ENCODE measurements at places on chromosomes 2 and 18.

- no peak for DNase-seq
Observed at GRCh38 chr18:24321071-24321470, 76.6 kb downstream of the OSBPL1A start.

DNA sequence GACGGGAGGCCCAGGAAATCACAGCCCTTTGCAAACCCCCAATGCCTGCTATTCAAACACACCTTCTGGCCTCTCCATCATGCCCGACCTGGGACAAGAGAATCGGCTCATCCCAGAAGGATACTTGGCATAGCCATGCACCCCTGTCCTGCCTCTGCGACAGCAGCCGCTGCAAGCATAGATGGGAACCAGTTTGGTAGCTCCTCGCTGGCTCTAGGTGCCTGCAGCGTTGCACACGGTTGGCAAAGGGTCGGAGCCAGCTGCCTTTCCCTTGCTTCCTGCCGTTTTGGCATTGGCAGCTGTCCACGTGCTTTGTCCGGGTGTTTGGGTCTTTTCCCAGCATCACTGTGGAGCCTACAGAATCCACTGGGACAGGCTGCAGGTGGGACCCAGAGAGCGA is 76.9 kb downstream of the TWIST2 start:
- no peak for DNase-seq

GRCh38 chr2:8282858-8283252 is 399.0 kb upstream of the ID2 start:
- DNase-seq, result no peak

DNA sequence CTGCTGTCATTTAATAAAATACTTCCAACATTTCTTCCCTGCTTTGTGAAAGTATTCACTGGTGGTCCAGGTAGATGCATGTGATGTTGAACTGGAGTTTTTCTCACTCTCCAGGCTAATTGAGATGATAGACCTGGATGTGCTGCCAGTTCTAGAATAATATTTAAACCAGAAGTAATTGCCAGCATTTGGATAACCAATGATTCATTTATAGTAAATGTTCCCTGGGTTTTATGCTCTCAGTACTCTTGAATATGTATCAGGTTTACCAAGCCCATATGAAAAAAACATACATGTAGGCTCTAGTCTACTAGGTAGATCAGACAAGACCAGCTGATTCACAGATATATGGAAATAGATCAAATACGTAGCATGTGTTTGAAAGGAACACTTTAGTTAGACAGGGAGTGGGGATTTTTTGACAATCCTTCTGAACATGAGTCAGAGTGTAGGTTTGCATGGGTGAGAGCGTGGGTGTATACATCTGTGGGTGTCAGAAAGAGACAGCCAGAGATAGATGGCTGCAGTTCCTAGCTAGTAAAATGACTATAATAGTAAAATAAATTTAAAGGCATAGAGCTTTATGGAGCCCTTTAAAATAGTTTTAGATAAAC is 115.1 kb downstream of the NAB1 start:
- no peak for DNase-seq

GRCh38 chr18:45764000-45764686 is 40.2 kb downstream of the SLC14A1 start:
- no peak for DNase-seq

DNA sequence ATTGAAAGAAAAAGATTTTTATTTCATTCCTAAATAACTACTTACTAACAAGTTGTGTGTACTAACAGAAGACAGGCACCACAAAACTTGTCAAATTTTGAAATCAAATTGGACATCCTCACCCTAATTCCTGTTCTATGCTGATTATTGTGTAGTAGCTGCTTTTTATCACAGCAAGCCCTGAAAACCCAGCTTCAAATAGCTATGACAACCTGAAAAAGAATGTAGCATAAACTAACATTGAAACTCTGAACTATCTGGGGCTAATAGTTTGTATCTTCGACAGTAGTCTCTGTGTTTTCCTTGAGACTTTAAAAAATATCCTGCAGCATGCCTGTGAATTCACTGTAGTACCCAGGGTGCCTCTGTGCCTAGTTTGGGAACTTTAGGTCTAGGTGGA is 122.6 kb downstream of the WDPCP start:
- DNase-seq, result no peak

- no peak for DNase-seq
Observed at GRCh38 chr2:235546436-235546835, 52.6 kb downstream of the AGAP1 start.

DNA sequence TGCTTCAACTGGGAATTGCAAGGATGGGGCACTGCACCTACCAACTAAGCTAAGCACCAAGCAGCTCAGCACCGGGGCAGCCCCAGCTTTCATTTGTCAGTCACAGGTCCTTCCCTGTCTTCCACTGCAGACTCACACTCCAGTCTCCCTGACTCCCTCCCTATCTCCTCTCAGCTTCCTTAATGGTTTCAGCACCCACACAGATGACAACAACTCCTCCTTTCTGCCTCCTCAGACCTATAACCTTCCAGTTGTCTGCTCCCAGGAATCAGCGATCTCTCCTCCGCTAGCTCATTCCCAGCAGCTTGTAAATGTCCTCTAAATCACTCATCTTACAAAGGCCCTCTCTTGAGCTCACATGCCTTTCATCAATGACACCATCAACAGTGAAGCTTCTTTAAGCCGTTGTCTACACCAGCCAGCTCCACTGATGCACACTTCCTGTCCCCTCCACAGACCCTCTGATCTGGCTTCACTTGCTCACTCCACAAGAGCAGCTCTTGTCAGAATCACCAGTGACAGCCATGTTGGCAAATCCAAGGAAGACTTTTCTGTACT is 32.1 kb downstream of the CLASP1 start:
- no peak for DNase-seq

DNA sequence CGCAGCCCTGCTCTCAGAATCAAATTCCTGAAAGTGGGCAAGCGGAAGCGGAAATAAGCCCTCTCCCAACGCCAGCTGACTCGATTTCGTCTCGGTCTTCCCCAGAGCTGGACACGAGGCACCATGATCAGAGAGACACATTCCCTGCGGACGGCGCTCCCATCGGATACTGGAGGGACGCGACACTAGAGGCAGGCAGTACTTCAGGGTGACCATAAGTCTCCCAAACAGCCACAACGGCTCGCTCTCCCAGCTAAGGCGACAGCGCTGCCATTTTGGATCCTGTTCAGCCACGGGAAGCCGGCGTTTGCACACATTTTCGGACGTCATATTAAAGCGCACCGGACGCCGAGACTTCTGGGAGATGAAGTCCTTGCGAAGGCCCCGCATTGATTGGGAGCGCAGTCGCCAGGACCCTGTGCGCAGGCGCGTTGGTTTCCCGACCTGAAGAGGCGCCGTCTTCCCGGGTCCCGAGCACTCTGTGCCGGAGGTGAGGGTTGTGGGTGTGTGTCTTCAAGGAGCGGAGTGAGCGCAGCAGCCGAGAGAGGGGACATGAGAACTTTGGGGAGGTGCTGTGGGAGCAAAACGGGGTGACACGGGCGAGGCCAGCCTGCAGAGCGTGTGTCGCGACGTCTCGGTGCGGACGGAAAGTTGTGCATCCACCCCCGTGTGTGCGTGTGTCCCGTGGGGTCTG is at the start of gene ZNF2:
TSS of gene ZNF2 (plus strand) at position 439 of the 694 bp plus-strand sequence. CDS start 10,418 bp downstream, outside the sequence.
- peak; percentile 91 for DNase-seq

- DNase-seq, result no peak
Observed at GRCh38 chr2:207252979-207253645, 87.4 kb upstream of the KLF7 start.

DNA sequence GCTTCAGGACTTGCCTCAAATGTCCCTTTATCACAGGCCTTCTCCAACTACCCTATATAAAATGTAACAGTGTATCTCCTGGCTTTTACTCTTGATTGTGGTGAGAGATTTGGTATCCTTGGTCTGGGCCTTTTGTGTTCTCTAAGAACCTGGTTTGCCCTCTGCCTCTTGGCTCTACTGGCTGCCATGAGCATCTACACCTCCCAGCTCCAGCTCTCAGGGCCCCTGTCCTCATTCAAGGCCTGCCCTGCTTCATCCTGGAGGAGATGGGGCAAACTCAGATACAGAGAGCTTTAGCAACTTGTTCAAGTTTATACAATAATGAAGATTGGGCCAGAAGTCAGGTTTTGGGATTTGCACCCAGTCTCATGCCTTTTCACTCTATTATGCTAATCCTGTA is 45.0 kb downstream of the QPCT start:
- no peak for DNase-seq

GRCh38 chr2:43175876-43176275 is 50.5 kb downstream of the ZFP36L2 start:
- DNase-seq, result no peak

- no peak for DNase-seq
Observed at GRCh38 chr18:61256291-61256690, 76.9 kb upstream of the CDH20 start.

DNA sequence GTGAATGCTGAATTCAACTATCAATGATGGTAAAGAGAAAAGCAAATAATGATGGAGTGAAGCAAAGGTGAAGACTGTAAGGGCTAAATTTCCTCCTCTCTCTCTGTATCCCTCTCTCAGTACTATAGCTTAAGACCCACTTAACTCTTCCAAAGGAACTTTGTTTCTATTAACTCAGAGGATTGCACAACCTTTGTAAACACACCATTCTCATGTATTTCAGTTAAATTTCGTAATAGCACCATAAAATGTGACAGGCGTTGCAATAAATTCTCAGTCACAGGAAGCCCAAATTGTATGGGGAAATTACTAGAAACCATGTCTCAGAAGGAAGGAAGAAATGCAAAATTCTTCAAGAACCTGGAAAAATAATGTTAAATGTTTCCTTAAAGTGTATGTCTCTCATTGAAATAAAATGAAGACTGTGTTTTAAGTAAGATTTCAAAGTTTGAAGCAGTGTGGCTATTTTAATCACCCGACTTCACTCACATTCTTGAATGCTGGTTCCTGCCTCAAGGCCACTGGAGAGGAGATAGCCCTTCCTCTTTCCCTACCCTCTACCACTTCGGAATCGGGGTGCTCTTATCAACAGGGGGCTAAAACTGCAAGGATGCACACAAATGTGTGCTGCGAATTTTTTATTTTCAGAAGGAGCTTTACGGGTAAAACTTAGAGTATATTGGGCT is 112.1 kb downstream of the FTCDNL1 start:
- DNase-seq, result no peak

- DNase-seq, result no peak
Observed at GRCh38 chr2:211762479-211762878, 776.1 kb downstream of the ERBB4 start.

DNA sequence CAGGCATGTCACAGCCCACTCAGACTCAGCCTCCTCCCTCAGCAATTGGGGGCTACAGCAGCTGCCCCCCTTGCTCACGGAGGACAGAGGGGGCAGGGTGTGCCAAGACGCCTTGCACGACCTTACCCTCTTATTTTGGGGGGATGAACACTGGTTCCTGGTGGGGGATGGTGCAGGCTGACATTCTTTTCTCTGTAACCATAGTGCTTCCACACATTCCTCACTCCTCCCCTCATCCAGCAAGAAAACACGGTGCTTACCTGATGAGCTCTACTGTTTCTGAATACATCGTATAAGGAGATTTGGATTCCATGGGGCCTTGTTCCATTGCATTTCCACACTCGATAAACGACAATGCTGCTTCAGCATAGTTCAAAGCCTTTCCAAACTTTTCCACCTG is 75.4 kb upstream of the REV1 start:
- no peak for DNase-seq

DNA sequence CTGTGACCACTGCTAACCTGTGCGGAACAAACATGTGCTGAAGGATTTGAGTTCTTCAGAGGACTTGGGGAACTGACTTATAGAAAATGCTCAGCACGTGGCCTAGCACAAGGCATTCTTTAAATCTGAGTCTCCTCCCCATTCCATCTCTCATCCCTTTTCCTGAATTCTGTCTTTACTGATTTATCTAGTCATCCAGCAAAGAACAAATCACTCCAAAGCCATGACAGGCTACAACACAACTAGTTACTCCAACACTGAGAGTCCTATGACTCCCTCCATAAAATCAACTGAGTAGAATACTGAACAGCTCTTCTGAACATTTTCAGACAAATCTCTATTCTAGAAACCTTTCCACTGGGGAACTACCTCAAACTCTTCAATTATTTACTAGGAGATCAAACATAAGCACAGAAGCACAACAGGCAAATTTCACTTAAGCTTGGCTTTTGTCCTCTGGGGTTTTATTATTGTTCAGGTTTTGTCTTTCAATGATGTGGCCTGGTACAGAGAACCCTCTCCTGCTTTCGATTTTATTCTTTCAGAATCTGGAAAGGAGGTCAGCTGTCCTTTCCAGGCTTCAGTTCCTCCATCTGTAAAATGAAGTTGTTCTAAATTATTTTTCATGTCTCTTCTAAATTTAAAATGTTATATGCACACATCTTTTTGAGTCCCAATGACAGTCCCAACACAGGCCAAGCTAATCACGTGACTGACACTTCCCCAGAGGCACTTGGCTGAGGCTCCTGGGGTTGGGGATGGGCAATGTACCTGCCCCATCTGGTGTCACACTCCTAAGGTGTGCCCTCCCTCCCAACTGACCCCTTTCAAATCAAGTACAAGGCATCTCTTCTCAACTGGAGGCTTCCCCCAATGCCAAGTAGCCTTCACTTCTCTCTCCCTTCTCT is 31.8 kb downstream of the RNU4ATAC start:
- DNase-seq, result no peak

DNA sequence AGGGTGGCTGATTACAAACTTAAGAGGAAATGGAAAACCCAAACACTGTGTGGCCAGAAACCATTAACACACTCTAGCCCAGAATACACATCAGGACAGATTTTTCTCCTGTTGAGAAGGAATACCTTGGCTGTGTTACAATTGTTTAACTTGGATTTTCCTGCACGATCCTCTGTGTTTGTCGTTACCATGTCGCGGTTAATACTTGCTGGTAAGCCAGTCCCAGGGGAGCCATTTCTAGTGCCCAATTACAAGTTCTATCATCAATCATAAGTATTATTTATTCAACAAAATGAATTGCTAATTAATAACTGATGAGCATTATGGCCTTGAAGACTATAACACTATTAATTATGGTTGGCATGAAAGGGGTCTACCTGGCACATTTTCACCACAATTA is 146.8 kb downstream of the LNPK start:
- no peak for DNase-seq

- DNase-seq, result no peak
Observed at GRCh38 chr2:28958689-28959088, 22.4 kb upstream of the TOGARAM2 start.

- no peak for DNase-seq
Observed at GRCh38 chr2:25701801-25702200, 28.4 kb upstream of the DTNB start.

- no peak for DNase-seq
Observed at GRCh38 chr2:182048088-182048487, 62.4 kb downstream of the PPP1R1C start.
